ENCODE measurements at places on chromosomes 2 and 18. TPM values are rescaled to one million over a fixed set of nuclear protein-coding genes. Genes with fewer than 3 reads are reported as not detected.

DNA sequence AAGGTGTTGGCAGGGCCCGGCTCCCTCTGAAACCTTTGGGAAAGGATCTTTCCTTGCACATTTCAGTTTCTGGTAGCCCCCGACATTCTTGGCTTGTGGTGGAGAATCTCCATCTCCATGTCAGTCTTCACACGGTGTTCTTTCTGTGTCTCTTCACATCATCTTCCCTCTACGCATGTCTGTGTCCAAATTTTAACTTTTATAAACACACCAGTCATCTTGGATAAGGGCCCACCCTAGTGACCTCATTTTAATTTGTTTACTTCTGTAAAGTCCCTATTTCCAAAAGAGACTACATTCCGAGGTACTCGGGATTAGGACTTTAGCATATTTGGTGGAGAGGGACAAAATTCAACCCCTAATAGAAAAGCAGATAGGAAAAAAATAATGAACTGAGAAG, 138.4 kb downstream of the GALNT3 start:
- DNase-seq: no peak

GRCh38 chr2:5235701-5236100, 456.5 kb upstream of the SOX11 start:
- no peak for DNase-seq

GRCh38 chr2:24576617-24577016, 85.6 kb downstream of the NCOA1 start:
- DNase-seq: no peak

- no peak for DNase-seq
These were observed 93.5 kb downstream of the SLC4A3 start for GRCh38 chr2:219720956-219721355.

DNA sequence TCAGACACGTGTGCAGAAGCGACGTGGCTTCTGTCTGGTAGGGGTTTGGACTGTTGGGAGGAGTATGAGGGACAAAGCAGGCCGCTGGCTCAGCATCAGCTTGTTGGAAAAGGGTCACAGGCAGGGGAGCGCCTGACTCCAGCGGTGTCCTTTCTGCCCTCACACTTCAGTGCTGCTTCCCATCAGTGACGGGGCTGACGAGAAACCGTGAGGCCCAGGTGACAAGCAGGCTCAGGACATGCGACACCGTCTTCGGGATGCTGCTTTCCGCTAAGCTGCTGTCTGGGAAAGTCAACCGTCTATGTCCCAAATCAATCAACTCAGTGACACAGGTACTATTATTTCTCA, 90.5 kb downstream of the USP40 start:
- DNase-seq: no peak

DNA sequence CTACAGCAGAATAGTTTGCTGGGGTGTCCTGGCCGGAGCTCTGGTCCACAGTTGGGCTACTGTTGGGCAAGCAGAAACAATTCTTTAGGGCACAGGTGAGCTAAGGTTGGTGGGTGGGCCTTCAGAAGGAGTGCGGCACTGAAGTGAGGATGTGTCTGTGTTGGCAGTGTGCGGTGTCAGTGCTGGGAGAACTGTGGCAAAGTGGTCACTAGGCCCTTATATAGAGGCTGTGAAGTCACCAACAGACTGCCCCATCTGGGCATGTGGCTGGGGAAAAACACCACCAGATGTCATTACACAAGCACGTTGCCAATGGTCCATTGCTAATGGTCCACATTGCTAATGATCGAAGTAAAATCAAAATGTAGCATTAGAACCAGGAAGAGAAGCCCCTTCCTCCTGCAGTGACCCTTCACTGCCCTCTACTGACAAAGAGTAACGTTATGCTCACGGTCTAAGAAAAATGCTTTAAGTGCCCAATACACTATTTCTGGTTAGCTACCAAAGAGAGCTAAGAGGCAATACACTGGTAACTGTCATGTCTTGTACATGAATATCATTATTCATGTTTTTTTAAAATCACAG, 21.3 kb downstream of the SCN1A start:
- DNase-seq: peak; percentile 38

- DNase-seq: no peak
These were observed 200.8 kb upstream of the STON1 start for GRCh38 chr2:48328942-48329723.

- DNase-seq: no peak
These were observed 20.1 kb downstream of the ANXA4 start for GRCh38 chr2:69762025-69762424.

DNA sequence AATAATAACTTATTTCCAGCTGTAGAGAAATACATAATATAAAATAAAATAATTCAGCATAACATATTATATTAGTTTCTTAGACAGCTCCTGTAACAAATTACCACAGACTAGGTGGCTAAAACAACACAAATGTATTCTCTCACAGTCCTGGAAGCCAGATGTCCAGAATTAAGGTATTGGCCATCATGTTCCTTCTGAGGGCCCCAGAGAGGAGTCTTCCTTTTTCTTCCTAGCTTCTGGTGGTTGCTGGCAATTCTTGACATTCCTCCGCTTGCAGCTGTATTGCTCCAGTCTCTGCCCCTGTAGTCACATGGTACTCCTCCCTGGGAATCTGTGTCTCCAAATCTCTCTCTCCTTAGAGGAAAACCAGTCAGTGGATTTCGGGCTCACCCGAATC, 146.8 kb downstream of the RBM43 start:
- DNase-seq: no peak

GRCh38 chr2:102336502-102336945, 19.1 kb upstream of the IL18R1 start:
- DNase-seq: no peak

GRCh38 chr18:46171331-46171730, 67.1 kb downstream of the HAUS1 start:
- no peak for DNase-seq

- no peak for DNase-seq
These were observed 31.5 kb downstream of the TRABD2A start for GRCh38 chr2:84849271-84849952.

DNA sequence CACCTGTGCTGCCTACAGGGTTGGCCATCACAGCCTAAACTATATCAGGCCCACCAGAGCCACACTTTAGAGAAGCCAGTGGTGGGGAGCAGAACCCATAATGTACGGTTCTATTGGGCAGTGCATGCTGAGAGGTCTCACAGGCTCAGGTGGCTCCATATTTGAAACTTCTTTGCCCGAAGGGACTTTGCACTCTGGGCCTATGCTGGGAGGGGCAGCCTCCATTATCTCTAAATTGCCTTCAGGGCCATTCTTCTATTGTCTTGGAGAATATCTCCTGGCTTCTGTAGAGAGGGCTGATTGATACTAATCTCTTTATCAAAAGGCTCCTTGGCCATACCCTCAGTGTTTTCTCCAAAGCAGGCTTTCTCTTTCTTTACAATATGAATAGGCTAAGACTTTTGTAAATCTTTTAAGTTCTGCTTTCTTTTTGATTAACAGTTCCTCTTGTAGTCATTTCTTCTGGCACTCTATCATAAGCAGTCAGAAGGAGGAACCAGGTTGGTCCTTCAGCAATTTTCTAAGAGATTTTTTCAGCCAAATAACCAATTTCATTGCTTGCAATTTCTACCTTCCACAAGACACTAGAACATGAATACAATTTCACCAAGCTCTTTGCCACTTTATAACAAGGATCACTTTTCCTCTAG, 44.5 kb downstream of the RPE start:
- DNase-seq: no peak

- no peak for DNase-seq
These were observed 49.5 kb downstream of the SLC40A1 start for GRCh38 chr2:189530965-189531637.

DNA sequence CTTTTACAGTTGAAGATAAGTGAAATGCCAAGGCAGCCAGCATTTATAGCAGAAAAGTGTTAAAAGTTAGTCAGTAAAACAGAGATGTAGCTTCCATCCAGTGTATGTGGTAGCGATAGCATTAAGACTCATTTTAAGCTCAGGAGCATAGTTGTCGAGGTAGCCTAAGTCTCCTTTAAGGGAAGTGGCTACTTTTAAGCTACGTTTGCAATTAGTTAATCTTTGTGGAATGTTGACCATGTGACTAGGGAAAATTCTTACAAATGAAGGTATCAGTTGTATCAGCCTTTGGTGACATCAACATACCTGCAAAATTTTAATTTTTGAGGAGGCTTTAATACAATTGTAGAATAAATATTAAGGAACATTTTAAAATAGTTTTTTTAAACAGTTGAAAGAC, 61.9 kb downstream of the LHCGR start:
- no peak for DNase-seq

- DNase-seq: peak; percentile 81
These were observed 64.9 kb upstream of the OTOS start for GRCh38 chr2:240205348-240205747.

DNA sequence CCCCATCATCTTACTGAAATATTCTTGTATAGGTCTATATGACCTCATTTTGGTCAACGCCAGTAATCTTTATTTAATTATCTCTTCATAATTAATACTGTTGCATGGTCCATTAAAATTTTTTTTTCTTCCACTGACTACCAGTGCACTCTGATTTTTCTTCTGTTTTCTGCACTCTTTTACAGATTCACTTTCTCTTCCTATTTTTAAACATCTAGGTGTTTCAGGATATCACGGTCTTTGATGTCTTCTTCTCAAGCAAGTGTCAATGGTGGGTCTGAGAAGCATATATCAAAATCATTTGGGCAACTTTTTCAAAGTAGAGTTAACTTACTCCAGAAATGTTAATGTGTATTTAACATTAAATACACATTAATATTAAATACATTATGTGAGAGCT, 51.4 kb downstream of the CCDC141 start:
- no peak for DNase-seq

- DNase-seq: no peak
These were observed 3.0 kb downstream of the LYG1 start for GRCh38 chr2:99297994-99298393.

GRCh38 chr18:48217258-48218250, 191.6 kb downstream of the ZBTB7C start:
- DNase-seq: no peak

DNA sequence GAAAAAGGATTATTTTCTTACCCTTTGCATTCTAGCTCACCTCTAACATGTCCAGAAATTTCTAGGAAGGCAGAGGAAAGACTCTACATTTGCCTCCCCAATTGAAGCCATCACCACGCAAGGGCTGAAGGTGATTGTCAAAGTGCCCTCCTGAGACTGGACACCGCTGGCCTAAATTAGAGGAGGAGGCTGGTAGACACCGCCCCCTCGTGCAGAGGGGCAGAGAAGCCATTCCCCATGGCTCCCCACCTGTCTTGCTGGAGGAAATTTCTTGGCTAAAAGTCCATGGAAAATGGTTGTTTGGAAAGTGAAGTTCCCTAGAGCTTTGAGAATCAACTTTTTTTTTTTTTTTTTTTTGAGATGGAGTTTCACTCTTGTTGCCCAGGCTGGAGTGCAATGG, 31.3 kb upstream of the CREB1 start:
- no peak for DNase-seq

- no peak for DNase-seq
These were observed 129.5 kb upstream of the ID2 start for GRCh38 chr2:8552293-8552801.

Gene PID1
- 1.5 TPM for total RNA-seq

Gene RAB6C
- total RNA-seq: not detected

Gene TUBA4B
- not detected for total RNA-seq

Gene STON1
- total RNA-seq: 9.0 TPM

Gene SNORC
- 1.6 TPM for total RNA-seq

Gene BIN1
- total RNA-seq: 26.0 TPM

Gene LINC00305
- total RNA-seq: not detected

Gene ACAA2
- 123 TPM for total RNA-seq

Gene ABCG8
- not detected for total RNA-seq

Gene CXCR4
- total RNA-seq: 62.1 TPM

Gene SERPINB3
- not detected for total RNA-seq

Data from H7 (cell line).